ENCODE measurements at places on chromosomes 4 and X. TPM values are rescaled to one million over a fixed set of nuclear protein-coding genes. Genes with fewer than 3 reads are reported as not detected.

ENAM gene
- total RNA-seq, result under 0.01 TPM

TRPC5OS gene
- total RNA-seq, result not detected

STAP1 gene
- not detected for total RNA-seq

PAGE1 gene
- not detected for total RNA-seq

GRID2 gene
- not detected for total RNA-seq

FNIP2 gene
- 21.0 TPM for total RNA-seq

FAT1 gene
- total RNA-seq, result 2.0 TPM

MTMR8 gene
- 2.1 TPM for total RNA-seq

GASK1B gene
- 196 TPM for total RNA-seq

RASL11B gene
- not detected for total RNA-seq

Measured in thoracic aorta endothelial cell (primary cell).